ENCODE measurements at places on chromosomes 3 and 15. TPM values are rescaled to one million over a fixed set of nuclear protein-coding genes. Genes with fewer than 3 reads are reported as not detected.

Gene STX19
- total RNA-seq, result not detected

Gene SLC2A2
- not detected for total RNA-seq

Gene DHFR2
- 6.3 TPM for total RNA-seq

Gene GPR171
- total RNA-seq, result 229 TPM

Gene MOBP
- total RNA-seq, result not detected

Gene MINAR1
- 0.32 TPM for total RNA-seq

Gene HIGD2B
- total RNA-seq, result 0.32 TPM

Gene PIERCE2
- not detected for total RNA-seq

Gene TRIM59
- 33.0 TPM for total RNA-seq

Gene CCR8
- 2.5 TPM for total RNA-seq

Gene DLEC1
- total RNA-seq, result 0.99 TPM

Gene UTS2B
- total RNA-seq, result not detected

Gene GLDN
- total RNA-seq, result not detected

Gene SEC62
- 61.7 TPM for total RNA-seq

Gene SNURF
- total RNA-seq, result 16.2 TPM

Gene IGF1R
- 11.3 TPM for total RNA-seq

Gene COL6A5
- total RNA-seq, result not detected

Gene XCR1
- not detected for total RNA-seq

Gene SHC4
- 11.6 TPM for total RNA-seq

Gene THPO
- not detected for total RNA-seq

Gene WDR82
- 124 TPM for total RNA-seq

Gene CPN2
- not detected for total RNA-seq

Gene GPR27
- total RNA-seq, result 2.7 TPM

Gene CYP8B1
- total RNA-seq, result not detected

Gene EPHB3
- total RNA-seq, result not detected

Gene OIP5
- total RNA-seq, result 18.7 TPM

Gene SPATA12
- total RNA-seq, result not detected

Gene IL5RA
- 0.34 TPM for total RNA-seq

Gene TBC1D21
- not detected for total RNA-seq

Gene GNAI2
- total RNA-seq, result 239 TPM

Gene RAD51
- total RNA-seq, result 63.8 TPM

Gene C2CD4A
- total RNA-seq, result 0.27 TPM

Gene TIGIT
- total RNA-seq, result 213 TPM

Gene DNAH12
- 0.08 TPM for total RNA-seq

Gene ZNF80
- 1.6 TPM for total RNA-seq

Gene ADAM10
- 90.4 TPM for total RNA-seq

Gene POLQ
- 19.4 TPM for total RNA-seq

Gene ZNF385D
- total RNA-seq, result not detected

Gene ACSBG1
- not detected for total RNA-seq

Gene FAM240A
- total RNA-seq, result not detected

Gene ANO10
- 12.2 TPM for total RNA-seq

Gene ALDH1A3
- total RNA-seq, result not detected

Gene DUOX1
- 0.19 TPM for total RNA-seq

Gene NMB
- 4.0 TPM for total RNA-seq

Gene CIP2A
- 50.1 TPM for total RNA-seq

Gene SLC22A13
- 0.36 TPM for total RNA-seq

Gene CYP1A1
- 1.0 TPM for total RNA-seq

Gene ATP13A4
- total RNA-seq, result 1.3 TPM

Gene KLF15
- 0.42 TPM for total RNA-seq

Gene SCN11A
- total RNA-seq, result 0.04 TPM

Gene ZNF662
- total RNA-seq, result 0.86 TPM

Gene CHRM5
- not detected for total RNA-seq

Gene MESP2
- not detected for total RNA-seq

Gene RTP3
- total RNA-seq, result not detected

Gene GOLGA8K
- 0.15 TPM for total RNA-seq

Gene PTPRG
- not detected for total RNA-seq

Gene PHLDB2
- total RNA-seq, result 3.3 TPM

Gene AQP9
- total RNA-seq, result 0.06 TPM
